SW 1271 (cell line): ENCODE measurements at places on chromosomes 2 and 18.
A peak's percentile ranks its signal among the peaks of the same experiment; 100 is the strongest.

- DNase-seq, result no peak
Measured at GRCh38 chr2:10811517-10811916, 1.1 kb downstream of the PDIA6 start.

DNA sequence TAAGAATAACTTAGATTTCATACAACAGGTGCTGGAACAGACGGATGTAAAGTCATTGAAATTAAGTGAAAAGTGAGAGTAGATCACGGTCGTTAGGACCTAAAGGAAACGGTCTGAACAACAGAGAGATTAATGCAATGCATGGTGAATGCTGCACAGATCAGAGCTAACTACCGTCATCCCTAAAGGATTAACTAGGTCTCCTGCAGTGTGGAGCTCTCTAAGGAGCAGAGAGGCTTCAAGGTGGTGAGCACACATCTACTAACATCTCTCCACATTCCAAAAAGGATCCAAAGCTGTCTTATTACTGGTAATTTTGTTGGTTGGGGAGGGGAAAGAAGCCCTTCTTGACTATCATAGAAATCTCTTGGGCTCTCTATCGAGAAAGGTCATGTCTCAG, 75.3 kb downstream of the CABYR start:
- DNase-seq, result no peak

- no peak for DNase-seq
Measured at GRCh38 chr2:218501665-218502064, 66.5 kb downstream of the USP37 start.

DNA sequence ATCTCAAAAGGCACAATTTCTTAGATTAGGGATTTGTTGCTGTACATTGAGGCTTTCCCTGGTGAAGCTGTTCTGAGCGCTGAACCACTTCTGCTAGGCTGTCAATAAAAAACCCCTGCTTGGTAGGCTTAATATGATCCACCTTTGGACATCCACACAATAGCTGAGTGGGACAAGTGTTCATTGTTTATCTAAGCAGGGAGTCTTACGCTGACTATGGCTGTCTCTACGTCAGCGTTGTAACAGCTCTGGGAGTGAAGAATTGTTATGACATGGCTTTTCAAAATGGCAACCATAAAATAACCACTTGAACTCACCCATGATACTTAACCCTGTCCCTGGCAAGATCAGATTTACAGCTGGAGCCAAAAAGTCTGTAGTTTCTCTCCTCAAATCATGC, 111.5 kb upstream of the SULT1C3 start:
- DNase-seq, result no peak

DNA sequence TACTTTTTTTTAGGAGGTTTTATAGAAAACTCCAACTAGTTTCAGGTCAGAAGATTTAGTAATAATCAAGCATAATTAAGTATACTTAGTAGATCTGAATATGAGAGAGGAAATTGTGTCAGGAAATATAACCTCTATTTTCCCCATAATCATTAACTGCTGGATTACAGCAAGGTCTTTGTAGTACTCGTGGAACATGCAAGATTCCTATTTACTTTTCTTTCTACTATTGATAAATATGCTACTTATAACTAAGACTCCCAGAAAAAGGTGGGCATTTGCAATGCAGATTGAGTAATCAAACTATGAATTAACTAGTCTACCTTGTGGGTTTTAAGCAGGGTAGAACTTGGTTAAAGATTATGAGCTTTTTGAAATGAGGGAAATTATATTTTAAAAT, 570.1 kb downstream of the LRP1B start:
- no peak for DNase-seq

DNA sequence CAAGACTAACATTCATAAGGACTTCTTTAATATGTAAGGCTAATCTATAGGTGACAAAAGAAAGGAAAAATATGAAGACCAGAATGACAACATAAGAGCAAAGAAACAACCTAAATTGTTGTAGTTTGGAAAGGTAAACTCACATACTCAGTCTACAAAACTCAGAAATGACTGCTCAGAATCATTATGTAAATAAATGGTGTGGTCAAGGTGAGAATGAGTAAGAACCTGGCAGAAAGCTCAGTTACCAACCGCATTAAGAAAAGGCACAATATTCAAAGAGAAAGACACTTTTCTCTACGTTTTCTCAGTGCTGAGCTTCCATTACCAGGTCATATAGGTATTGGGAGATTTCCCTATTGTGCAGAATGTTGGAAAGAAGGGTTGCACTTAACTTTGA, 15.8 kb downstream of the ATF2 start:
- DNase-seq, result no peak

DNA sequence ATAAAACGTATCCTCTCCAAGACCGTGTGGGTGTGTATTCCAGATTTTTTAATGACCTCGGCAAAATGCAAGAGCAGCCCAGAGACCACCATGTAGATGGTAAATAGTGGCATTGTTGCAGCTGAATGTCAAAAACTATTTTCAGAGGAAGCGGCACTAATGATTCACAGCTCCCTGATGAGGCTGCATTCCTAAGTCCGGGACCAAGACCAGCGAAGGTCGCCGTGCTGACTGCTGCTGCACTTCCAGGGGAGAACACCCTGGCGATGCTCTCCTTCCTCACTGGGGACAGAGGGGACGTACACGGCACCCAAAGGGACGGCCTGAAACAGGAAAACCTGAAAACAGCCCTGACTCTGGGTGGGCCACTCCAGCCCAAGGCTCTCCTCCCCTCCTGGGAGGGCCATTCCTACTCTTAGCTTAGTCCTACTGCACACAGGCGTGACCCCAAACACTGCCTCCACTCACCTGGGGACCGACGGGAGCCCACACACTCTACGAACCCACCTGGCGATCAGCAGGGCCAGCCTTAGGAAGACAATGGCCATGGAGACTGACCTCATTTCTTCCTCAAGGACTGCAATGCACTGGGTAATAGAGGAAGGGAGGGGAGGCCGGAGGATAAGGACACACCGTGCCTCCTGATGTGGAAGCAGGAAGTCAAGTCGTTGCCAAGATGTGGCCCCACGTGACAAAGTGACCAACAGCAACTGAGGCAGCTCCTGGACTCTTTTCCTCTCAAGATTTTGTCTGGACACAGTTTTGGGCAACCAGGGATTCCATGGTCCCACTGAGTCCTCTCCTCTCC, 82.8 kb downstream of the ZNF516 start:
- DNase-seq, result no peak

DNA sequence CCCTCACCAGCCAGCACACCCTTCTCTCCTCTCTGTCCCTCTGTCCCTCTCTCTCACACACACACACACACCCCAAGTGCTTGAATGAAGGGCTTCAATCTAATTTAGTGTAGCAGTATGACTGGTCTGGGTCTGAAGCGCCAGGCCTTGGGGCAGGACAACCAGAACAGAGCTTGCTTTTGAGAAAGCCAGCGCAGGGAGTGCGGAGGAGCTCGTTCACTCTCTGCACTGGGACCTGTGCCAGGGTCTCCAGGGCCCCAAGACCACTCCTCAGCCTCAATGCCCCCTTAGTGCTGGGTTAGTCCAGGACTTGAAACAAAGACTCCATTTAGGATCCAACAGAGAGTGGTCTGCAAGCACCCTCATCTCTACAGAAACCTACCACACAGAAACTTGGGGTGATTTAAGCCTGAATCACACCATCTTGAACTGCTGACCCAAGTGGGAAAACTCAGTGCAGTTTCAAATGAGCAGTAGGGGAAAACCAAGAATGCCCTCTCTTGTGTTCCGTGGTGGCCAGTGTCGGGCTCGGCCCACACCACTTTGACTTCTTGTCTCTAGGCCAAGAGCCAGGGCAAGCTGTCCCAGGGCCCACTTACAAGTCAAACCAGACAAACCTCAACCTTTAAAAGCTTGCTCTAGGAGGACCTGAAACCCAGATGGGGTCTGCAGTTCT, 66.6 kb upstream of the WIPF1 start:
- no peak for DNase-seq

DNA sequence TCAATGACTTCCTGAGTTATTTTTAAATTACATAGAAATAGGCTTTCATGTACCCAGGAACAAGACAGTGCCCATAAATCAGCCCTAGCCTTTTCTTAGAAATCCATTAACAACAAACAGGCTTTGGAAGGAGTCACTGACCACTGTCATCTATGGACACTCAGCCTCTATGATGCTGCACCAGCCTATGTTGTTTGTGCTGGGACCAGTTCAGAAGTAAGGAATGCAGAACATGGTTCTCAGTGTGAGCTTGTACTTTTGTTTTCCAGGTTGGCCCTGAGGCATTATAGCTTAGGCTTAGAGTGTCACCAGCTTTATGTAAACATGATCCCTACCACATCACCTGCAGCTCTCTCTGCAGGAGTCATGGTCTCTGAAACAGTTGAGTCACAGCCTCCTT, 335.7 kb upstream of the CDH7 start:
- no peak for DNase-seq

- DNase-seq, result no peak
Measured at GRCh38 chr2:112938904-112939303, 27.9 kb downstream of the IL37 start.

- DNase-seq, result no peak
Measured at GRCh38 chr2:128365217-128365905, 46.7 kb upstream of the HS6ST1 start.

GRCh38 chr2:17873021-17873420, 5.4 kb upstream of the KCNS3 start:
- DNase-seq, result no peak

DNA sequence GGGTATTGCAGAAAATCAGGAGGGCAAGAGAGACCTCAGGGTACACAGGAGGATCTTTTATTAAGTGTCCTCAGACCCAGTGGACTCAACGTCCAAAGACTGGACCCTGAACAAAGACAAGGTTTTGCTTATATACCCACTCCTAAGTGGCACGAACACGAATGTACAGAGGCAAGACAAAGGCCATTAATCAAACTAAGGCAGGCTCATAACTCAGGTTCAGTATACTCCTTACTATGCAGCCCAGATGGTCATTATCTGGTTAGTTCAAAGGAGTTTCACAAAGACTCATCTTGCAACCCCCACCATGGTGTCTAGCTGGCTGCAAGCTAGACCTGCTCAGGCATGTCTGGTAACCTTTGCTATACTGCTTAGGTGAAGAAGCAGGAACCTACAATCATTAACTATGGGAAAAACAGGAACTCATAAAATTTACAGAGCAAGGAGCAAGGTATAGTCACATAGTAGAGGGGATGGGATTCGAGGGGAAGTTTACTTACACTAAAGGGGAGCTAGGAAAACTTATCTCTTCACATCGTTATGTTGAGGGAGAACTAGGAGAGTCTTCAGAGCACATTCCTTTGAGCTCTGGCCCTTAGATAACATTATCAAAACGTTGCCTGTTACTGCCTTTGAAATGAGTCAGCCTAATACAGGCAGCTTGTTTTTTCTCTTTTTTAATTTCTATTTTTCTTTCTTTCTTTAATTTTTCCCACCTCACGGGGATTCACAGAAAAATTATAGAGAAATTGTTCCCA, 33.9 kb downstream of the SLC4A3 start:
- no peak for DNase-seq

GRCh38 chr18:77073336-77074093, 59.1 kb downstream of the MBP start:
- no peak for DNase-seq

GRCh38 chr18:9814431-9814830, 71.3 kb upstream of the TXNDC2 start:
- DNase-seq, result peak; percentile 10

DNA sequence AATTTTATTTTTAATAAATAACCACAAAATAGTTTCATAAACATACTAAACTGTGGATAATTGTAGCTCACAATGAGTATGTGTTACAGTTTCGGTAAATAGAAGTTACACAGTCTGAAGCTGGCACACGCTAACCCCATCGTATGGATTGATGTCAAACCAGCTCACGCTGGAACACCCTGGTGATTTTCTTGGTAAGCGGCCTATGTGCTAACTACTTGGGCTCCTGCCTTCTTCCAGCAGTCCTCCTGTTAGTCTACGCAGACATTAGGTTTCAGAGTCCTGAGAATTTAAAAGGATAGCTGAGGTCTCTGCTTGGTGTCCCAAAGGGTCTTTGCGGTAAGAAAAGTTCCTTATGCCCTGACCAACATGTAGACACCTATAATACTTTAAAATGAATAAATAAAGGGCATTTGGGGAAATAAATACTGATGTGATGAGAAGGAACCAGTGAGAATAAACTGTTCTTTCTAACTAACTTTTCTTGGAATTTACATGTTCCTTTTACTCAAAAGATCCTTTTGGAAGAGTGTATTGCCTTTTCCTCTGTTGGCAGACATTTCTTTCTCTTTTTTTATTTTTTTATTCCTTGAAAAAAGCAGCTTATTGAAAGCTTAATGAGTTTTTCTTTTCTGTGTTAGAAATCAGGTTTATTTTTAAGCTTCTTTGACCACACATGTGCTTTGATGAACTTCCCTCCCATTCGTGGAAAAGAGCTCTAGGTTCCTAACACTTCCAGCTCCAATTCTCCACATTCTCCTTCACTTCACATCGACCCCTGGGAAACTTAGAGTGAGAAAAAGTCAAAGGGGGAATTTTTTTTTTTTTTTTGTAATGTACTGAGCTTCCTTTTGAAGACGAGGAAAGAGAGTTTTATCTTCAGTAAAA, 322.2 kb downstream of the IRS1 start:
- DNase-seq, result no peak
